ENCODE measurements at places on chromosomes 12 and 14.

DNA sequence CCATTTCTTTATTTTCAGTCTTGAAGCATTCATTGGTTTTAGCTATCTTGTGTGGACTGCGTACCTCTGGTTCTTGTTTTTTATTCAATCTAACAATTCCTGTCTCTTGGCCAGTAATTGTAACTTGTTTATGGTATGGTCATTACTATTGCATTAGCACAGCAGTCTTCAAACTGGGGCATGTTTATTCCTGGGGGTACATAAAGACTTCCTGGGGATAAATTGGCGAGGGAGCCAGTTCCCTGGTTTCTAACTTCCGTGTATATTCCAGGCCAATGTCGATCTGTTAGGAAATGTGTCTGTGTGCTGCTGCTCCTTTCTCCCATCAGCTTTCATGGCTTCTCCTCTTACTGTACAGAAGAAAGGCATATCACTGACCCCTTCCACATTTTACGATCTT is 13.7 kb upstream of the EVL start:
- DNase-seq, result no peak

- DNase-seq, result no peak
These were observed 220.2 kb downstream of the AEBP2 start for GRCh38 chr12:19659501-19659900.

DNA sequence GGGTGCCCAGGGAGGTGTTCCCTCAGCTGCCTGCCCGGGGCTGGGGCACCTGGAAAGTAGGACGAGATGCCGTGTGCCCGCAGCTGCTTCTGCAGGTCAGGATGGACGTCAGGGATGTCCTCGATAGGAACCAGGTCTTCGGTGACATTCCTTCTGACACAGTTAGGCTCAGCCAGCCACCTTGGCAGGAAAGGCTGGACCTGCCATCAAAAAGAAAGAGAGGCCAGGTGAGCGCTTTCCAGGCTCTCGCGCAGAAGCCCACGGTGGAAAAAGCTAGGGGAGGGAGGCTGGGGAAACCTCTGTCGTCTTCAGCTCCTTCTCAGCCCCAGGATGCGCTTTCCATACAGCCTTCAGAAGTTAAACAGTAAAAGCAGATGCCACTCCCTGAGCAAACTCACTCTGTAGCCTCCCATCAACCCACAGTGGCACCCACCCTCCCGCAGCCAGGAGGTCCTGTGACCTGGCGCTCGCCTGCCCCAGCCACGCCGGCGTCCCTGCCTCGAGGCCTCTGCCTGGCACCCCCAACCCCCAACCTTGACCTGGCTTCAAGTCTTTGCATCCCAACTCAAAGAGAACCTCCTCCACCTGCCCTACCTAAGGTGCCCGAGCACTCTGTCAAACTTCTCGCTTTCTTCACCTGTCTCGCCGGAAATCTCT is 1.3 kb downstream of the DDX51 start:
- DNase-seq, result no peak

- DNase-seq, result no peak
These were observed 1.6 kb upstream of the HDAC7 start for GRCh38 chr12:47821346-47821706.

DNA sequence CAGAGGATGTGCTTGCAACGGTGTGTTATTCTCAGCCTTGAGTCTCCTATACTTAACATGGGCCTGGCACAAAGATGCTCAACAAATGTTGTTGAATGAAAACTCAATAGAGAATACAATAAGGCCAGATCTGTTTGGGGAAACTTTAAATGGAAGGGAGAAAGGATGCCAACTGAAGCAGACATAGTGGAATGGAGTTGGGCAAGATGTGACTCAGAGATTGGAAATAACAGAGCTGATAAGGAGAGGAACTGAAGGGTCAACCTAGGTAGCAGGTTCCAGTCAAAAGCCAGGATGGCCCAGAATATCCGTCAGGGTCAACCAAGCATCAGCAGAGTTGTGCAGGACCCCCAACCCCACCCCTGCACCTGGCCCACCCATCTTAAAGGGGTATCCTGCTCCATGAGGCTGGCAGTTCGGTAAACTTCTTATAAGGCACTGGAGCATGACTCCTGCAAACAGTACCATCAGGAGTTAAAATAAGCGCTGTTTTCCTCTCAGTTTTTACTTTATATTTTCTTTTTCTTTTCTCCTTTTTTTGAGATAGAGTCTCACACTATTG is 1.1 kb upstream of the BCDIN3D start:
- no peak for DNase-seq

DNA sequence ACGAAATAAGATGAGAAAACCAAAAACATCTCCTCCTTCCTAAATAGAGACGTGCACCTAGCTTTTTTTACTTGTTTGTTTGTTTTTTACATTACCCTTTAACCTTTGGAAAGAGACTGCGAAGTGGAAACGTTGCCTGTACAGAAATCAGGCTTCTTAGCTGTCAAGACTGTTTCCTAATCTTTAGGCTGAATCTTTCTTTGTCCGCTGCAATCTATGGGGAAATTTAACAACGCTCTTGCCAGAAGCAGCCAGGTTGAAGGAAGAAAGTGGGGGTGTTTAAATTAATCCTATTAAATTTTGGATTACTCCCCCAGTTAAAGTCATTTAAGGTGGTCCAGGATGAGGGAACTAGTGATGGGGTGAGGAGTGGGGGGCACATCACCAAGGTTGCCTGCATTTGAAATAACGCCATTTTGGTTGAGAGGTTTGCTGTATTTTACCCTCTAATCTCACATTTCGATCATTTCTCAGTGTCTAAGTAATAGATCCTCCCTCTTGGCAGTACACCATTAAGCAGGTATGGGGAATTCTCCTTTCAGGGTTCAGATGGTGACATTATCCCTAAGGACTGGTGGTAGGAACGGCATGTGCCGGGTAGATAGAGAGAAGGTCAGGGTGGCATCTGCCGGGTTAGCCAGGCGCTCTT is 2.6 kb downstream of the FLRT2 start:
- DNase-seq, result no peak

DNA sequence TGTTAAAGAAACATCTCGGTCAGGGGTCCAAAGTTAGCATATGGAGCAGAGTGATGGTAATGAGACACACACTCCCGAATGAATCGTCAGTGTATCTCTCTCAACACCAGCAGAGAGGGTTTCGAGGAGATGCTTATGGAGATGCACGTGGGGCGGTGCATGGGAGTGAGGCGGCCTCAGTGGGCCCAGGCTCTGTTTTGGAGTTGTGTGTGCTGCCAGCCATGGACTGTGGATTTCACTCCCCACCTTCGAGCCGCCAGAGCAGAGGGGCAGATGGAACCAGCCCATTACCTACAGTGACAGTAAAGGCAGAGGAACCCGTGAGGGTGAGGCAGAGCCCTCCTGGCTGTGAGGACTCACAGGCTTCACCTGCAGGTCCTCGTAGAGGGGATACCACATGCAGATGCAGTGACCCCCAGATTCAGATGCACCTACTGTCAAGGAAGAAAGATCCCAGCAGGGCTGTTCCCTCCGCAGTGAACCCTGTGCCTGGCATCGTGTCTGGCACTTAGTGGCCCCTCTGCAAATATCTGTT is 68.2 kb downstream of the WDR20 start:
- no peak for DNase-seq

DNA sequence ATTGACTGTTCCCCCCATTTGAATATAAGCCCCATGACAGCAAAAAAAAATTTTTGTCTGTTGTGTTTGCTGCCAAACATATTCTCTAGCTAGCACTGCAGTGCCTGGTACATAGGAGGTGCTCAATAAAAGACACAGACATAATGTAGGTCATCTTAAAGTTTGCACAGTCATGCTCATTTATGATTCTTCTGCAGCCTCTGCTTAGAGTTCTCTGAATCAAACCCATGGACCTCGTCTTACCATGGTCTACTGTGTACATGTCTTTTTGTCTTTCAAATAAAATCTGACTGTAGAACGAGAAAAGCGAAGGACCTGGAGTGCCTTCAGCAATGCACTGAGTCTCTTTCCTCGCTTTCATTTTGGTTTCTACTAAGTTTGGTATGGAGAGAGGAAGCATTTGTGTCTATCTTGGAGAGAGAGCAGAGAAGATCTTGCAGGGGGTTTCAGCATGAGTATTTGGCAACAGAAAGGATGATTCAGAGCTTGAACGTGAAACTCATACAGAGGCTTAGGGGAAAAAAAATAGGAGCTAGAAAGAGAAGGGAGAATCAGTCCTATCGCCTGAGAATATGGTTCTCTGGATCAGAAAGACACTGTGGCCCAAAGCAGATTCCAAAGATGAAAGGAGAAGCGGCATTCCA is 38.8 kb upstream of the TMCC3 start:
- DNase-seq, result no peak

DNA sequence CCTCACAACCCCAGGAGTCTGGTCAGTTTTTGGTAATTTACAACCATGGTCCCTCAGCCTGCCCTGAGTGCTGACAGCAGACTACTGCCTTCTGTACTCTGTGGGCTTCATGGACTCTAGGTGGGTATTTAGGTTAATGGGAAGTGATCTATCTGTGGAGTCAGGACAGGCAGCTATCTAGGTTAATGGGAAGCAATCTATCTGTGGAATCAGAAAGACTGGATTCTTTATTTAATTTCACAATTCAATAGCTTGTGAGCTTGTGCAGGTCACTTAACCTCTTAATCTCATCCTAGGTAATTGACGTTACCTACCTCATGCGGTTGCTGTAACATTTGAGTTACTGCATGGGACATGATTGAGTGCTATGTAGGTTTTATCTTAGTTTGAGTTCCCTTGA is 777.5 kb downstream of the NRXN3 start:
- no peak for DNase-seq

DNA sequence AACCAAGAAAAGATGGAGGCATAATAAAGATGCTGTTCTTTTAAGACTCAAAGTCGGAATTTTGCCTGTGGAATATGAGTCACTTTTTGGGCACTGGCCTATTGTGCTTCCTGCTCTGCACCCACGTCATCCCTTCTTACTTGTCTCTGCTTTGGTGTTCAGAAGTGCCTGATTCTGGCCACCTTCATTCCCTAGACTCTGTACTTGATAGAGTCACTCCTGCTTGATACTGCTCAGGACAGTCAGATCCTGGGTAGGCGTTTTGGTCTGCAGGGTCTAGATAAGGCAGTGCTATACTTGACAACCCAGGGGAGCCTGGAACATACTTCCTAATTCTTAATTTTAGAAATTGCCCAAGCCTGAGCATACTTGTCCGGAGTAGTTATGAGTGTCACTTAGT is 1.9 kb downstream of the LRRK2 start:
- DNase-seq, result no peak

DNA sequence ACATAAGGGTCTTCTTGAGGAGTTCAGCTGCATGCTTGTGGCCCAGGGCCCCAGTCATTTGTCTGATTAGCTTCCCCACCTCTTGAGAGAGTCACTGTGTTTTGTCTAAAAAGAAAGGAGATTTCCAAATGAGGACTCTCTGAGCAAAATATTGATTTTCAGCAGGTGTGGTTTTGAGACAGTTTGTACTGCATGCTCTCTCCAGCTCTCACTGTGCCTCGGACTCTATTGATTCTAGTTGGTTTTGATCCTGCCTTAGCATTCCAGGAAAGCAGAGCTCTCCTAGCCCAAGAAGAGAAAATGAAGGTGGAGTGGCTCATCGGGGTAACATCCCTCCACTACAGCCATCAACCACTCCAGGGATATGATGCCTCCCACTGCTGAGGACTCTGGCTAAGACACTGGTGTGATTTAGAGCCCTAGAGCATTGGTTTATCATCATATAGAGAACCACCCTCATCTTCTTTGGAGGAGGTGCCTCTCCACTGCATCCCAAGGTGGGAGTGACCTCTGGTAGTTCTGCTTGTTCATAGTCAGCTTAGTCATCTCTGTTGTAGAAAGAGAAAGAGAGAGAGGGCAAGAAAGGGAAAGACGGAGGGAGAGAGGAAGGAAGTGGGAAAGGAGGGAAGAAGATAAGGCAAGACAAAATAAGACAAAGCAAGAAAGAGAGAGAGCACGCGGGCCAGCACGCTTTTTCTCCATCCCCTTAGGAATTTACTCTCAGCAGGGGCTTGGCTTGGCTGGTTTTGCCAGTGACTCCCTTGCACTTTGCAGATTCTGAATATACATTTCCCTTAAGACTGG is 365.6 kb downstream of the DPF3 start:
- no peak for DNase-seq

GRCh38 chr14:33634631-33635030 is 316.2 kb downstream of the EGLN3 start:
- DNase-seq, result no peak

- no peak for DNase-seq
These were observed 118.6 kb downstream of the GCH1 start for GRCh38 chr14:54784060-54784459.

GRCh38 chr14:102690509-102691286 is 86.6 kb upstream of the TRAF3 start:
- no peak for DNase-seq

GRCh38 chr14:26938054-26938453 is 340.2 kb upstream of the NOVA1 start:
- no peak for DNase-seq

DNA sequence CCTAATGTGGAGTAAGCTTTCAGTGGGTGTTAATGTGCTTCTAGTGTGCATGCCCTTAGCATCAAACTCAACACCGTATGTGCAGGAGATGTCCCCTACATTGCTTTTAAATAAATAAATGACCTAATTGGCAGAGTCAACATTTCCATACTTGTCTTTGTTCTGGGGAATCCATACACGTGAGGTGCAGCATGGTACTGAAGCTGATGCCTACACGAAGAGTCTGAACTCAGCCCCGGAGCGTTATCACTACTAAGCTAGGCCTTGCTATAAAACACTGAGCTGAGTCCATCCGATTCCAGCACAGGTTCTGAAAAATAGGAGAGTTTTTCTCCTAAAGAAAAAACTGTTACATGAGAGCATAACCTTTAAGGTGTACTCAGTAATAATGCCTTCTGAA is 125.0 kb upstream of the DYRK2 start:
- DNase-seq, result no peak

DNA sequence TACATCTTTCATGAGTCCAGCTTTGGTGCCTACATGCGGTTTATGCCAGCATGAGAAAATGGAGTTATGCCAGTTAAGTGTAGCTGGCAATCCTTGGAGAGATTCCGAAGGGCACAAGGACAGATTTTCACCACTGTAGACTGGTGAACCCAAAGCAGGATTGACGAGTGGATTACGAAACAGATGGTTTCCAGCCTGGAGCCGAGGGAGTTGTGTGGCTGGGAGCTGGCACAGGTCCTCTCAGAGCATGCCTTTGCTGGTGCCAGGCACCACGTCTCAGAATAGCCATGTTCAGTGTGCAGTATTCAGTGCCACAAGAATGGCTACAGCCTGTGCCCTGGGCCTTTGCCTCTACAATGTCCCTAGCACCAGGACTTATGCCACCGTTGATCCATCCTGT is 13.2 kb downstream of the KCNH3 start:
- no peak for DNase-seq

GRCh38 chr12:108598553-108599250 is 818 bp upstream of the TMEM119 start:
- no peak for DNase-seq

DNA sequence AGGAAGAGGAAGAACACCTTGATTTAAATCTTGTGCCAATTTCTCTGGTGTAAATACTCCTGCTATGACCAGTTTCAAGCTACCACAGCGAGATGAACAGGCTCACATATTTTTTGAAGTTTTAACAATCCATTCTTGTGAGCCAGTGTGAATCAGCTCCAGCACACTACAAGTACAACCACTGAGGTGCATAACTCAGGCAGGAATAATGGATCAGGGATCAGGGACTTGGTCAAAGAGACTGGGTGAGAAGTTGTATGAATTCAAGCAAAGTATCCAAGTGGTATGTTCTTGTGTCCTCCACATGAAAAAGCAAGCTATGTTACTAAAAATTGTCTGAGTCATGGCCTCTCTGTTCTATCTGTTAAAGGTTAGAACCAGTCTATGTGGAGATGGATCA is 35.2 kb upstream of the KITLG start:
- no peak for DNase-seq

GRCh38 chr12:85281636-85282312 is 1.8 kb downstream of the ALX1 start:
- DNase-seq, result no peak

GRCh38 chr12:56749853-56750252 is 2.3 kb downstream of the PRIM1 start:
- DNase-seq, result no peak

Data from stimulated activated CD4-positive, alpha-beta T cell treated with anti-CD3 and anti-CD28 coated beads, Interleukin-4, amount 100 ng/mL, for 24 hours (primary cell).